ENCODE measurements at places on chromosomes 13 and 19.

GRCh38 chr19:32287086-32287485 lies 58.3 kb upstream of the ZNF507 start:
- no peak for DNase-seq

GRCh38 chr13:69571606-69572323 lies 535.9 kb upstream of the ATXN8OS start:
- no peak for DNase-seq

DNA sequence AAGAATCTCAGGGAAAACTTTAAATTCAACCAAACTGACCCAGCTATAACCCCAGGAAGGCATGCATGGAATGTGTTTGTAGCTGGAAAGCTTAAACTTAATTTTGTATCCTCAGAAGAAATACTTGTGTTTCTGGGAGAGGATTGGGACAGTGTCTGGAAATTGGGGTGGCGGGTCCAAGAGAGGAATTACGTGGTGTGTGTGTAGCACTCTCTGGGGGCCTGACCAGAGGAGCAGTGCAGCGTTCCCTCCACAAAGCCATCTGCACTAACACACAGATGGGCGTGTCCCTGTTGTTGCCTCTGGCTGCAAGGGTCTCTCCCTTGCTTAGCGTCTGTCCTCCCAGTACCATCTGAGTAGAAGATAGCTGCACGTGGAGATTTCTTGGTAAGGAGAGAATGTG lies 6.4 kb downstream of the GARRE1 start:
- no peak for DNase-seq

DNA sequence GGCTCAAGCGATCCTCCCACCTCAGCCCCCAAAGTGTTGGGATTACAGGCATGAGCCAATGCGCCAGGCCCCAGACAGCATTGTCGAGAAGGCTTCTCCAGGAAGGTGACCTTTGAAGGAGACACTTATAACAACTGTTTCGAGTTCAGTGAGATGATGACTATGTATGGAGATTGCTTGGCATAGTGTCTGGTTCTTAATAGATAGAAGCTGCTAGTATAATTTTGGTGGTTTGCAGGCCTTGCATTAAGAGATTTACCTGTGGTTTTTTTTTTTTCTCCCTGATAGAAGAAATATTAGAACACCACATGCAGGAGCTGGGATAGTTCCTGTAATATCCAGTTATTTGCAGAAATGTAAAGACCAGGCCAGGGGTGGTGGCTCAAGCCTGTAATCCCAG lies 3.7 kb downstream of the MARCHF2 start:
- DNase-seq: no peak

GRCh38 chr13:110307767-110308655 lies 927 bp downstream of the COL4A2 start:
- DNase-seq: no peak

DNA sequence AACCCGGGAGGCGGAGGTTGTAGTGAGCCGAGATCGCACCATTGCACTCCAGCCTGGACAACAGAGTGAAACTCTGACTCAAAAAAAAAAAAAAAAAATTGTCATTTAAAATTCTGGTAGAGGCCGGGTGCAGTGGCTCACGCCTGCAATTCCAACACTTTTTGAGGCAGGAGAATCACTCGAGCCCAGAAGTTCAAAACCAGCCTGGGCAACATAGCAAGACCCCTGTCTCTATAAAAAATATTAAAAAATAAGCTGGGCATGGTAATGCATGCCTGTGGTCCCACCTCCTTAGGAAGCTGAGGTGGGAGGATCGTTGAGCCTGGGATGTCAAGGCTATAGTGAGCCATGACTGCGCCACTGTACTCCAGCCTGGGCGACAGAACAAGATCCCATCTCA lies 6.2 kb downstream of the NUCB1 start:
- no peak for DNase-seq

DNA sequence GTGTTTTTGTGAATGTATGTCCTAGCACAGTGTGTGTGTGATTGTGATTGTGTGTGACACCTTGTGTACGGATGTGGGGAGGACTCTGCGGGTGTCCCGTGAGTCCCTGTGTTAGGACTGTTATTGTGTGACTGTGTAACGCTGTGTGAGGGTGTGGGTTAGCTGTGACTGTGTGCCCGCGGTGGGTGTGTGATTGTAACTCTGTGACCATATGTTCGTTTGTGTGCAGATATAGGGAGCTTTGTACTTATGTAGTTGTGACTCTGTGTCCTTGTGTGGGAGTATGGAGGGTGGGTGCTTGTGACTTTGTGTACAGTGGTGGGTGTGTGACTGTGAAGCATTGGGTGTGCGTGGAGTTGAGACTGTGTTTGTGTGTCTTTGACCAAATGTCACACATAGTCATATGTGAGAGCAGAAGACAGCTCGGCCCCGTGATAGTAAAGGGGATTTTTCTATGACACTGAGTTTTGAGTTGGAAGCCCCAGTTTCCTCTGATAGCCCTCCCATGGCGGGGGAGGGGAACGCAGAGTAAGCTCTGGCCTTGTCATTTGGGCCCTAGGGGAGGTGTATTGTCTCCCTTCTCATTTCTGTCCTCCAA lies 949 bp upstream of the ZNF260 start:
- no peak for DNase-seq

GRCh38 chr19:43634872-43635560 lies 4.6 kb downstream of the CADM4 start:
- DNase-seq: no peak
